ENCODE measurements at places on chromosomes 1 and 21.

GRCh38 chr1:81125672-81126071, 675.1 kb upstream of the ADGRL2 start:
- DNase-seq, result no peak

GRCh38 chr1:248751635-248752034, 3.9 kb downstream of the LYPD8 start:
- no peak for DNase-seq

DNA sequence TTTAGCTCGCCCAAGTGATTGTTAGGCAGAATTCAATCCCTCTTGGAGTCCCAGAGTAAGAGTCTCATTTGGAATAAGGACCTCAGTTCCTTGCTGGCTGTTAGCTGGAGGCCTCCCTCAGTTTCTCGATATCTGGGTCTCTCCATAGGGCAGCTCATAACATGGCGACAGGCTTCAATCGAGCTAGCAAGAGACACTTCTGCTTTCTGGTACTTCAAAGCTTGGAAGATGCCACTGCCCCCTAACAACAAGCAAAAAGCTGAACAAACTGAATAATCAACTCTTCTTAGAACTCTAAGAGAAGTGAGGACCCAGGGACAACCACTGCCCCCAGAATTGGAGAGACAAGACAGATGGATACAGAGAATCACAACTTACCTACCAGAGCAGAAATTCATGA, 86.2 kb downstream of the TEX35 start:
- no peak for DNase-seq

- DNase-seq, result no peak
Observed at GRCh38 chr1:99917214-99917613, 52.6 kb upstream of the SLC35A3 start.
